ENCODE measurements at places on chromosomes 7 and 10. TPM values are rescaled to one million over a fixed set of nuclear protein-coding genes. Genes with fewer than 3 reads are reported as not detected.

ELMO1 gene
- 13.0 TPM for total RNA-seq

SPAG6 gene
- total RNA-seq, result not detected

CTNNA3 gene
- total RNA-seq, result 130 TPM

SORCS1 gene
- total RNA-seq, result 2.3 TPM
